HT1080 (cell line): ENCODE measurements at places on chromosomes 6 and 20. TPM values are rescaled to one million over a fixed set of nuclear protein-coding genes. Genes with fewer than 3 reads are reported as not detected.

The WFDC12 gene
- not detected in 2 replicates for total RNA-seq

The C20orf141 gene
- 0.50 TPM in 1 of 2 replicates, not detected in the other for total RNA-seq

The LGSN gene
- total RNA-seq, result not detected in 2 replicates

The TMEM170B gene
- 1.1 and 1.2 TPM in 2 replicates for total RNA-seq

The DEFB116 gene
- not detected in 2 replicates for total RNA-seq

The CALHM4 gene
- total RNA-seq, result 0.07 TPM in 1 of 2 replicates, not detected in the other

The CDH22 gene
- total RNA-seq, result not detected in 2 replicates

The ADAT2 gene
- 5.2 and 5.8 TPM in 2 replicates for total RNA-seq

The RREB1 gene
- 10.5 and 11.9 TPM in 2 replicates for total RNA-seq

The SGK2 gene
- not detected in 2 replicates for total RNA-seq

The SLC35D3 gene
- 0.07 TPM in 1 of 2 replicates, not detected in the other for total RNA-seq

The MUCL3 gene
- not detected in 2 replicates for total RNA-seq

The RBM24 gene
- 0.13 and 0.77 TPM in 2 replicates for total RNA-seq

The HDGFL1 gene
- not detected in 2 replicates for total RNA-seq

The IL17A gene
- not detected in 2 replicates for total RNA-seq

The CTCFL gene
- total RNA-seq, result not detected in 2 replicates

The PSORS1C1 gene
- 0.64 and 0.80 TPM in 2 replicates for total RNA-seq

The RAET1L gene
- total RNA-seq, result not detected in 2 replicates

The PI16 gene
- total RNA-seq, result 0.08 TPM in 1 of 2 replicates, not detected in the other

The TAGAP gene
- total RNA-seq, result not detected in 2 replicates

The AVP gene
- total RNA-seq, result not detected in 2 replicates

The E2F1 gene
- 37.1 and 48.7 TPM in 2 replicates for total RNA-seq

The GABRR1 gene
- total RNA-seq, result not detected in 2 replicates

The EMILIN3 gene
- total RNA-seq, result not detected in 2 replicates

The DDX39B gene
- 856 and 950 TPM in 2 replicates for total RNA-seq

The PTCRA gene
- not detected in 2 replicates for total RNA-seq

The HUS1B gene
- 0.63 and 1.5 TPM in 2 replicates for total RNA-seq

The RPS6KA2 gene
- total RNA-seq, result 3.2 and 5.8 TPM in 2 replicates

The TGM2 gene
- total RNA-seq, result 129 and 146 TPM in 2 replicates

The MAP7 gene
- total RNA-seq, result 1.7 and 2.1 TPM in 2 replicates

The C6orf52 gene
- total RNA-seq, result 1.9 and 2.9 TPM in 2 replicates
